ENCODE measurements at places on chromosomes 3 and 15.

GRCh38 chr15:57578288-57578900 lies 13.3 kb upstream of the MYZAP start:
- no peak for DNase-seq

- peak; percentile 27 for DNase-seq
These were observed 296.7 kb downstream of the PTPRG start for GRCh38 chr3:61858054-61858453.

DNA sequence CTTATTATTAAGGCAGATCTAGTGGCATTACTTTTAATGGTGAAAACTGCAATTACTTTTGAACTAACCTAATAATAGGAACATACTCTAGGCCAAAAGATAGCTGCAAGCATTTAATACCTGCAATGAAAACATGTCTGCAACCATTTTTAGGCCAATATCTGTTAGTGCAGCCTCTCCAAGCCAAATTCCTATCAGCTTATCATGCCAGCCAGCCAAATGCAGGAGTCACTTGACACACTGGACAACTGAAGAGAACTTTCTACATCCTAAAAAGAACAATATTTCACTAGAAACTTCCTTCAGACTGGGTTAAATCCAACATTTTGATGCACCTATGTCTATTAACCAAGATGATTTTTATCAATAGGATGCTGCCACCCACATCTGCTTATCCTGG lies 33.8 kb downstream of the CCDC54 start:
- DNase-seq, result no peak

DNA sequence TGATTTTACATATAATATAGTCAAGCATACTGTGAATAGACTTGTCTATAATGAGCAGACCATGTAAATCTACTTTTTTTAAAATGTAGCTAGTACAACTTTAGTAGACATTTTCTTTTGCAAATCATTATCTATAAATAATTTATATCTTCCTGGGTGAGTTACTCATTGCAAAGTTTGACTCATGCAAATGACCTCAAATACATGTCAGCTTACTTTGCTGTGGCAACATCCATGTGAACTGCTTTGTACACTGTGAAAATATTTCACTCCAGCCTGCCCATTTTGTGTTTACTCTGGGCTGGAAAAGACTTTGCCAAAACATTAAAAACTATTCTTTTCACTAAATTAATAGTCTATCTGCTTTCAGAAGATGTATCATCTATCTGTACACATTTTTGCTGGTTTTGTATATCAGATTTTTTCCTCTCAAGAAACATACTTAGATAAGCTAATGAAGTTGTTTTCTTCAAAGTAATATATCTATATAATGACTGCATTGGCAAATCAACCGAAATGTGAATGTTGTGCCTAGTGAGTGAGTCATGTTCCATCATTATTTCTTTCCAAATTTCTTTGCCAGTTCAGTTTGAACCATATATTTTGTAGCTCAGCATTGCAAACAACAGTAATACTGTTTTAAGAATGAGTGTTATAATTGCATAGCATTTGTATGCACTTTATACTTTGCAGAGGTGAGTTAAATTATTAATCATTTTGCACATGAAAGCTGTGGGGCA lies 26.5 kb downstream of the IGSF10 start:
- DNase-seq, result no peak

- no peak for DNase-seq
These were observed 4.7 kb upstream of the DCBLD2 start for GRCh38 chr3:98906230-98906629.

Measured in NCI-H1417 (cell line).